NK-92 treated with Interleukin-12 subunit alpha and Interleukin-12 subunit beta, amount 100 ng/mL, for 24 hours (cell line): ENCODE measurements at places on chromosomes 12 and 14.

DNA sequence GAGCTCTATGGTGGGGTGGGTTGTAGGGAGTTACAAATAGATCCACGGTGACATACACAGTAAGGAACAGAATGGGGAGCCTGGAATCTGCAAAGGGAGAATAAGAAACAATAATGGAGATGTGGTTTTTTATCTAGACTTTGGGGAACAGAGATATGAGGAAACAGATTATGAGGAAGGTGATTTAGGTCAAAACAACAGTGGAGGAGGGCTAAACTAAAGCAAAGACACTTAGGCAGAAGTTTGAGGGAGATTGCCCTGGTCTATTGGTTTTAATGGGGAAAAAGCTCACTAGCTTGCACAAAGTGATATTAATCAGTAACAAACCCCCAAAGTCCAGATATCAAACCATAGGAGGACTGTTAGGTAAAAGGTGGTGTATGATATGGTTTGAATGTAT is 144.5 kb upstream of the DYRK2 start:
- DNase-seq, result no peak

DNA sequence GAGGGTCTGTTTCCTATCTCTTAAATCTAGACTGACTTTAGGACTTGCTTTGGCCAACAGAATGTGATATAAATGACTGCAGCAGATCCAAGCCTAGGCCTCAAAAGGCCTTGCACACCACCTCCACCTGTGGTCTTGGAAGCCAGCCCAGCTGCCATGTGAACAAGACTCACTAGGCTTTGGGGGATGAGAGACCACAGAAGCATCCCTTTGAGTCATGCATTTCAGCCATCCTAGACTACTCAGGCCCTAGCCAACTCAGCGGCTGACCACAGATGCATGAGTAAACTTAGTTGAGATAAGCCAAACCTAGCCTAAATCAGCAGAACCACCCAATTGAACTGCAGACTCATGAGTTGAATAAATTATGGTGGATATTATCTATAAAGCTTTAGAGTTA is 87.7 kb downstream of the KCNH5 start:
- DNase-seq, result no peak

DNA sequence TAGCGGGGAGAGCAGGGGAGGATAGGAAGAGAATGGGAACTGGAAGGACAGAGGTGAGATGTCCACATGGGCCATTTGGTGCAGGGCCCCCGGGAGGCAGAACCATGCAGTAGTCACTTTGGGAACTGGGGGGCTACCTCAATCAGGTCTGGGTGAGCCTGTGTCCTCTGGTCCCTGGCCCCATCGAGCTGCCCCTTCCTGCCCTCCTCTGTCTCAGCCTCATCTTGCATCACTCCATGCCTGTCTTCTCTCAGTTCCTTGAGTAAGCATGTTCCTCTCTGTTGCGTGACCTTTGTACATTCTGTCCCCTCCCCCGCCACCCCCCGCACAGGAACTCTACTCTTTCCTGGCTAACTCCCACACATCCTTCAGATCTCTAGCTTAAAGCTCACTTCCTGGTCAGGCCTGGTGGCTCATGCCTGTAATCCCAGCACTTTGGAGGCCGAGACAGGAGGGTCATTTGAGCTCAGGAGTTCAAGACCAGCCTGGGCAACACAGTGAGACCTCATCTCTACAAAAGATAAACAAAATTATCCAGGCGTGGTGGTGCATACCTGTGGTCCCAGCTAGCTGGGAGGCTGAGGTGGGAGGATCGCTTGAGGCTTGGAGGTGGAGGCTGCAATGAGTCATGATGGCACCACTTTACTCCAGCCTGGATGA is 23.2 kb downstream of the FOS start:
- no peak for DNase-seq

- no peak for DNase-seq
Observed at GRCh38 chr12:103334466-103334865, 161.3 kb downstream of the C12orf42 start.
